Activated CD8-positive, alpha-beta T cell treated with anti-CD3 and anti-CD28 coated beads, Interleukin-2, amount 10 ng/mL, durations not matched to agents 7 days and 5 days (primary cell): ENCODE measurements at places on chromosomes 2 and 18. TPM values are rescaled to one million over a fixed set of nuclear protein-coding genes. Genes with fewer than 3 reads are reported as not detected.
A peak's percentile ranks its signal among the peaks of the same experiment; 100 is the strongest.

Gene ECEL1
- not detected for total RNA-seq

Gene SF3B6
- total RNA-seq = 96.2 TPM

Gene SLC5A7
- total RNA-seq = not detected

- no peak overlapping the region for H3K4me3 ChIP-seq
- no peaks in the 10 kb centered on the region for H3K36me3 ChIP-seq
- H3K4me1 ChIP-seq = no peaks in the 10 kb centered on the region
These were observed 58.8 kb downstream of the NAB1 start for GRCh38 chr2:190707726-190708125.

DNA sequence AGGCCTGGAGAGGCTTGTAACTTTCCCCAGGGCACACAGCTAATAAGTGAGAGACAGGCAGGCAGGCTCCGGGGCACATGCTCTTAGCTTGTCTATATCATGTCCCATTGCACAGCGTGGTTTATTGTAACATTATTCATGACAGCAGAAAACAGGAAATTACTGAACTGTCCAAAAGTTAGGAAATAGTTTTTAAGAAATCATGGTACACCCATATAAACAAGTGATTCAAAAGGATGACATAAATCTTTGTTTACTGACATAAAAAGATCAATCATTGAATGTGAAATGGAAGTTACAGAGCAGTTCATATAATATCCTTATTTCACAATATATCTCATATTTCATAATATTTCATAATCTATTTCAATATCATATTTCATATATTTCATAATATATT, 34.3 kb upstream of the TXNDC2 start:
- H3K36me3 ChIP-seq = no peaks in the 10 kb centered on the region
- H3K27me3 ChIP-seq = peaks cover 33% of the 10 kb centered on the region
- no peak overlapping the region for H3K27ac ChIP-seq
- no peak for DNase-seq

- H3K27me3 ChIP-seq = peaks cover 4% of the 10 kb centered on the region
- H3K4me3 ChIP-seq = no peak overlapping the region
- no peak overlapping the region for H3K27ac ChIP-seq
- DNase-seq = no peak
- H3K36me3 ChIP-seq = no peaks in the 10 kb centered on the region
- no peaks in the 10 kb centered on the region for H3K4me1 ChIP-seq
These were observed 162.7 kb upstream of the SALL3 start for GRCh38 chr18:78816916-78817315.

DNA sequence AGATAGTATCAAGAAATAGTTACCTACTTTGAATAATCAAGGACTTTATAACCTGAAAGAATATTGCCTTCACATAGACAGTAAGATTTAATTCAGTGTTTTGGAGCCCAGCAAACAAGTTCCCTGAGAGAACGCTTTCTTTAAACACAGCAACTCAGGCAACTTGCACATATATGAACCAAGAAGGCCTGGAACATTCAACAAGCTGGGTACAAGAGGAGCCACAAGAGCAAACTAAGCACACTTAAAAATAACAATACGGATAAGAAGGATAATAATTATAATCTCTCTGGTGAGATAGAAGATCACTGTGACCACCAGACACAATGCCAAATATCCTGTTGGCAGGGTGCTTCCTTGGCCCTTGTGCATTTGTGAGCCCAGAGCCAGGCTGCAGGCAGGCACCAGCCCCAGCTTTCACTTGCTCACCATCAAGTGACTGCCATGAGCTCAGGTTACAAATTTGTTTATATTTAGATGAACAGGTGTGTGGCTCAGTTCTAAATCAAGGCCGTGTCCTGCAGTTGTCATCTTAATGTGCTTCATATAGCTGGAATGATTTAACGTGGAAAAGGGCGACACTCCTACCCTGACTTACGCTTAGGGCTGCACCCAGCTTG, 446.6 kb downstream of the IRS1 start:
- no peaks in the 10 kb centered on the region for H3K4me1 ChIP-seq
- no peak overlapping the region for H3K27ac ChIP-seq
- DNase-seq = no peak
- no peaks in the 10 kb centered on the region for H3K36me3 ChIP-seq
- H3K4me3 ChIP-seq = no peak overlapping the region
- H3K27me3 ChIP-seq = peaks cover 5% of the 10 kb centered on the region

DNA sequence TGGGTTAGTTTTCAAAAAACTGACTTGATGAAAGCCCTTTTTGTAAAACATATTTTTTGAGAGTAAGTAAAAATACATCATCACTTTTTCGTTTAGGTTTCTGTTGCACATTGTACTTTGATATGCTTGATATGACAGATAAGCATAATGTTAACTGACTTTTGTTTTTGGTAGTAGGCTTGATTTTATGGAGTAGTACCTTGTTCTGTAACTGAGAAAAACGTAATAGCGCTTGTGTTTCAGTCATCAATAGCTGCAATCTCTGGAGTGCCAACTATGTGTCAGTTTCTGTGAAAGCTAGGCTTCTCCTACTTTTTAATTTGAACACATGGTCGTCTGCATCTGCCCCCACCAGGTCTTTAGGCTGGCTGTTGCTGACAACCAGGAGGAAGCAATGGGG, 1.3 kb downstream of the LCLAT1 start:
- DNase-seq = no peak
- peak overlapping the region; percentile 23 for H3K27ac ChIP-seq
- H3K36me3 ChIP-seq = peaks cover 23% of the 10 kb centered on the region
- H3K27me3 ChIP-seq = no peaks in the 10 kb centered on the region
- peaks cover 27% of the 10 kb centered on the region for H3K4me1 ChIP-seq
